Activated T-cell treated with anti-CD3 and anti-CD28 coated beads, Interleukin-2, amount 50 U/mL, for 4 hours (primary cell): ENCODE measurements at places on chromosomes 11 and 22. TPM values are rescaled to one million over a fixed set of nuclear protein-coding genes. Genes with fewer than 3 reads are reported as not detected.

Gene DNAJB7
- total RNA-seq = not detected

GRCh38 chr11:130535520-130535919 is 87.1 kb downstream of the ADAMTS15 start:
- no peak for DNase-seq

GRCh38 chr11:113387605-113388211 is at the start of gene ANKK1:
Gene ANKK1 (plus strand): TSS chr11:113387779. CDS start chr11:113387885, 106 bp downstream.
- no peak for DNase-seq

- no peak for DNase-seq
Observed at GRCh38 chr11:6318204-6318603, 2.1 kb downstream of the CAVIN3 start.

GRCh38 chr11:92967867-92968266 is 1.6 kb upstream of the MTNR1B start:
- DNase-seq = no peak
